Activated gamma-delta T cell treated with anti-CD3 and anti-CD28 coated beads, Interleukin-2, amount 50 U/mL, for 16 hours (primary cell): ENCODE measurements at places on chromosomes 5 and 9.

DNA sequence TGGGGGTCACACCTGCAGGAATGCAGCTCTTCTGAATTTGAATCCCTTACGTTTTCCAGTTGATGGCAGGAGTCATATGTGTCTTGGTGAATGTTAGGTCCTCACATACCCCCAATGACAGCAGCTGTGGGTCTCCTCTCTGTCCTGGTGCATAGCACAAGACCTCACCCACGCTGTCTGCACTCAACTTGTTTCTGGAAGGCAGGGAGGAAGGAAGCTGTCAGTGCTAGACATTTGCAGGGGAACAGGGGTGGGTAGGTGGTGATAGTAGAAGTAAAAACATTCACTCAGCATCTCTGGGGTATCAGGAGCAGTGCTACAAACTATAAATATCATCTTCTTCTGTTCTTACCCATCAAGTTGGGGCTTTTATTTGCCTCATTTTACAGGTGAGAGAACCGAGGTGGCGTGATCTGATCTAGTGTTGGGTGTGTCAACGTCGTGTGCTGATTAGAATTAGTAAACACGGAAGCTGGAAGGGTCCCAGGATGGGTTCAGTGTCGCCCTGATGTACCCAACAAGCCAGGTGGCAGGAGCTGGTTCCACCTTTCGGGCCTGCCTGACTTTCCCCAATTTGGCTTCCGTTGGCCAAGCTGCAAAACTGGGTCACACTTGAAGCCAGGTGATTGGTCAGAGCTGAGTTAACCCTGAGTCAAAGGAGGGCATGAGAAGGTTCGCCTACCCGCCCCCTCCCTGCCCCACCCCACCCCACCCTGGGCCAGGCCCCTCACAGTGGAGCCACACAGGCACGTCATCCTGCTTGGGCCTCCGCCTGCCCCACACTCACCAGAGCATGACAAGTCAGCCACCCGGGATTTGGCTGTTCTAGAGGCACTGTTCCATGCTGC, 15.8 kb downstream of the ERGIC1 start:
- no peak for DNase-seq

GRCh38 chr5:173472164-173472563, 143.9 kb upstream of the STC2 start:
- no peak for DNase-seq

GRCh38 chr5:130227699-130228098, 323.4 kb downstream of the CHSY3 start:
- DNase-seq = no peak

DNA sequence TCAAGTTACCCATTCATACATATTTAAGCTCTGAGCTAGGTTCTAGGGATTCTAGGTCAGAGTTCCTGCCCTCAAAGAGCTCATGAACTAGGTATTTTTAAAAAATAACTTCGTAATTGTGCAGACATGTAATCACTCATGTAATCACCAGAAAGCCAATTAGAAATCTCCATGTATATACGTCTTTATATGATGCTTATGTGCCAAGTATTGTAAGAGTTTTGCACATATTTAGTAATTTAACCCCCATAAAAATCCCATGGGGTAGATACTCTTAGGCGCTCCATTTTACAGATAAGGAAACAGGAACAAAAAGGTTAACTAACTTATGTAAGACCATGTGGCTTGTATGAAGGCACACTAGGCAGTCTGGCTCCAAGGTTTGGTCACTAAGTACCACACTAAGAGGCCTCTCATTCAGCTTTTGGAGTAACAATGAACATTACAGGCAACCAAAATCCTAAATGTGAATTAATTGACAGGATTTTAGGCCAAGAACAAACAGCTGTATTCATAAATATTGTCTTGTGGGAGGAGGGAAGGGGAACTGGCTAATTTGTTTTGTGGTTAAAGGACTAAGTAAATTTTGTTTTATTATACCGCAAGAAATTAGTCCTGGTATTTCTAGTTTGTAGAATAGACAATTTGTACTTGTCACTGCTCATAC, 1.7 kb upstream of the OTULINL start:
- DNase-seq = no peak

GRCh38 chr5:64646169-64646568, 44.1 kb upstream of the SHISAL2B start:
- no peak for DNase-seq

DNA sequence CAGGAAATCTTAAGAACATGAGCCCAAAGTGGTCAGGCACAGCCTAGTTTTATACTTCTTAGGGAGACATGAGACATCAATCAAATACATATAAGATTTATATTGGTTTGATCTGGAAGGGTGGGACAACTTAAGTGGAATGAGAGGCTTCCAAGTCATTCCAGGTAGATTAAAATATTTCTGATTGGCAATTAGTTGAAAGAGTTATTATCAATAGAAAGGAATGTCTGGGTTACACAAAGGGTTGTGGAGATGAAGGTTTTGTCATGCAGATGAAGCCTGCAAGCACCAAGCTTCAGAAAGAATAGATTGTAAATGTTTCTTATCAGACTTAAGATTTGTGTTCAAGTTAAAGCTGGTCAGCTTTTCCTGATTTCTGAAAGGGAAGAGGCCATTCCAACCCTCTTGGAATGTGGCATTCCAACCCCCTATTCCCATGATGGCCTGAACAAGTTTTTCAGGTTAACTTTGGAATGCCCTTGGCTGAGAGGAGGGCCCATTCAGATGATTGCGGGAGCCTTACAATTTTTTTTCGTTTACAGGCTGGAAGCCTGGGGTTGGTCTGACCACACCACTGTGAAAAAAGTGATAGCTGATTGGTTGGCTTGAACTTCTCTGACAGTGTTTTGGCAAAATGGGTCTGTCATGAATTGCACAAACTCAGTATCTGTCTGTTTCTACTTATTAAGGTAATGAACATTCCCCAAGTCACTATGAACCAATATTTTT, 245.6 kb upstream of the RAI14 start:
- DNase-seq = no peak

DNA sequence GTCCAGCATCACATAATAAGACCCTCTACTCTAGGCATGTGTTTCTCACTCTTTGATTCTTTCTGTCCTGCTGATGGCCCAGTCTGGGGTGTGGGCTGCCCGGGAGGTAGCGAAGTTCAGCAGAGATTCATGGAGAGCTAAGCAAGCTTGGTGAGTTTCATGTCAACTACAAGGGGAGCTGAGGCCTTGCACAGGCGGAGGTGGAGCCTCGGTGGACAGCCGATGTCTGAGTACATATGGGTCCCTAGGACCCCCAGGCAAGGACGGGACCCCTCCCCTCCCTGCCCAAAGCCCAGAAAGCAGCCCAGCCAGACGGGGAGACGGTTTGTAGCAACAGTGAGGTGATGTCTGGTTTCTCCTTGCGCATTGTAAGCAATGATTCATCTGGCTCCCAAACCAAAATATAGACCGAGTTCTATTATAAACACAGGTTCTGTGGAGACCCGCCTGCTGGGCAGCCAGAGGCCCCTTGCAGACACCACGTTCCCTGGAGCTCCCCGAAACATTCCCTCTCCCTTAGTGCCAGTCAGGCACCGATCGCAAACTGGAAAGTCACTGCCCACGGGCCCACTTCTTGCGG, 45.5 kb downstream of the COL27A1 start:
- DNase-seq = no peak

- no peak for DNase-seq
These were observed 756.0 kb upstream of the C9orf72 start for GRCh38 chr9:28329323-28329722.
